T-helper 1 cell (primary cell): ENCODE measurements at places on chromosomes 3 and 15.

- no peak for DNase-seq
Observed at GRCh38 chr3:175007306-175007705, 148.2 kb downstream of the NAALADL2 start.

GRCh38 chr3:53242642-53243041 lies 13.2 kb downstream of the TKT start:
- no peak for DNase-seq

- DNase-seq: no peak
Observed at GRCh38 chr3:142088522-142088921, 60.8 kb downstream of the TFDP2 start.

DNA sequence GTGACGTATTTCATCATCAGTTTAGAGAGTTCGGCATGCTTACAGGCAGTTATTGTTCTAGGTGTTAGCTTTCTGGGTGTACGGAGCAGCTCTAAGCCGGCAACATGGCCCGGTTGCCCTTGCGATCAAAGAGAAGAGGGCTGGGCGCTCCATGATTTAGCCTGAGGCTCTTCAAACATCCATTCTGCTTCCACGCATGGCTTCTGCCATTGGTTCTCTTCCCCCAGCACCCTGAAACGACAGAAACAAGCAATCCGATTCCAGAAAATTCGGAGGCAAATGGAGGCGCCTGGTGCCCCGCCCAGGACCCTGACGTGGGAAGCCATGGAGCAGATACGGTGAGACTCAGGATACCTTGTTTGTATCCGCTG lies 574 bp downstream of the NGRN start:
- DNase-seq: peak; percentile 20

GRCh38 chr15:35519541-35520149 lies 26.3 kb downstream of the DPH6 start:
- DNase-seq: no peak

- no peak for DNase-seq
Observed at GRCh38 chr3:141811348-141811747, 48.1 kb downstream of the GRK7 start.

- DNase-seq: no peak
Observed at GRCh38 chr15:66565741-66566144, at the start of gene LCTL. Gene LCTL, minus strand, starts transcription at chr15:66565998. Its CDS starts 633 bp downstream, at chr15:66565365.

DNA sequence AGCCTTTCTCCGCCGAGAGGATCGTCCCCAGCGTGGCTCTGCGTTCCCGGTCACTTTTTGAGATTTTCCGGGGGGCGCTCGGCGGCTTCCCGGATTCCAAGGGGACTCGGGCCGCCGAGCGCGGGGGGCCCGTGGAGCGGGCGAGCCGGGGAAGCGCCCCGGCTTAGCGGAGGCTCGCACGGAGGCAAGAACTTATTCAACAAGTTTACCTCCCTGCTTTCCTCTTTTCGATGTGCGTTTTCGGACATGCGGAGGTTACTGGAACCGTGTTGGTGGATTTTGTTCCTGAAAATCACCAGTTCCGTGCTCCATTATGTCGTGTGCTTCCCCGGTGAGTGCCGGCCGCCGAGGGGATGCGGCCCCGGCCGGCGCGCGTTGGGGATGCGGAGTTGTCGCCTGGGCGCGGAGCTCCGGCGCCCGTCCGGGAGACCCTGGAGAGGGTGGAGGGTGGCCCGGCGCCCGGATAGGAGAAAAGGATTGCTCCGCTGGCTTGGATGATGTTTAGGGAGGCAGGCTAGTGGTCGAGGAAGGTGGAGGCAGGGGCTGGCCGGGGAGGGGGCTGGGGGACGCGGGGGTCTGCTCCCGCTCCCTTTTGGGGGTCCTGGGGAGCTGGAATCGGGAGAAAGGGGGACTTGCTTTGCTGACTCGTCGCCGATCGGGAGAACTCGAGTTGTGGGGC lies 810 bp downstream of the PTPRG start:
- DNase-seq: no peak

DNA sequence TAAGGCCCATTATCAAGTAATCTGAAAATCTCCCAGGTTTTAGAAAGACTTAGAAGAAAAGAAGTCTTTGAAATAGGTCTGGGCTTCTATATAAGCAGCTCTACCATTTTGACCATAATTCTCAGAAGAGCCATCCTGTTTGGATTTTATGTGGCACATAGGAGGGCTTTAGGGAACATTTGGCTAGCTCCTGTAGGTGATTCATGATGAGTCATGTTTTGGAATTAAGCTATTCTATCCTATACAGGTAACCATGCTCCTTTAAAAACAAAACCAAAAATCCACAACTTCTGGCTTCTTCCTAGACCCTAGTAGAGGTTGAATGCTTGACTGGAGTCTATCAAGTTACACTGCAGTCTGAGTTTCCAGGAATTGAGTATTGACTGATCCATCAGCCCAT lies 8.9 kb downstream of the SST start:
- DNase-seq: no peak

- DNase-seq: no peak
Observed at GRCh38 chr3:132593947-132594323, 3.1 kb upstream of the ACKR4 start.

DNA sequence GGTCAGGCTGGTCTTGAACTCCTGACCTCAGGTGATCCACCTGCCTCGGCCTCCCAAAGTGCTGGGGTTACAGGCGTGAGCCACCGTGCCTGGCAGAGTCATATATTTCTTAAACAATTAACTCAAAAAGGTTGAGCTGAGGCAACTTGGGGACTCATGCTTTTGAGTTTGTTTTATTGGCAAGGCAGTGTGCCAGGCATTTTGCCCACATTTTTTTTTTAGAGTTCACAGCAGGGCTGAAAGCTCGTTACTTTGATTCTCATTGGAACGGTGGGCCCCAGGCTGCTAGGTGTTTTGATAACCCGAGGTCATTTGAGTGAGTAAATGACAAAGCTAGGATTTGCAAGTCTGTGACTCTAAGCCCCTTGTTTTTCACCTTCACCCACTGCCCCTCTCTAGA lies 76.2 kb downstream of the CCK start:
- DNase-seq: no peak

DNA sequence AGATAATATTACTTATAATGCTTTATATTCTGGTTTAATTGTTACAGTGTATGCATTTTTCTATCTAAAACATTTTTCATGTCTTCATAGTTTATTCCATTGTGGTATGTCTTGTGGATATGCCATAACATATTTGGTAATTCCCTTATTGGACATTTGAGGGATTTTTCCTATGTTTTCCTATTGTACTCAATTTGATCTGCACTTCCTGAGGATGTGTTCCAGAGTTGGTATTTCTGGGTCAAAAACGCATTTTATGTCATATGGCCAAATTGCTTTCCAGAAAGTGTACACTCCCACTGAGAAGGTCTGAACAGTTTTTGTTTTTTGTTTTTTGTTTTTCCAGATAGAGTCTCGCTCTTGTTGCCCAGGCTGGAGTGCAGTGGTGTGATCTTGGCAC lies 6.8 kb downstream of the ARL8B start:
- DNase-seq: no peak

DNA sequence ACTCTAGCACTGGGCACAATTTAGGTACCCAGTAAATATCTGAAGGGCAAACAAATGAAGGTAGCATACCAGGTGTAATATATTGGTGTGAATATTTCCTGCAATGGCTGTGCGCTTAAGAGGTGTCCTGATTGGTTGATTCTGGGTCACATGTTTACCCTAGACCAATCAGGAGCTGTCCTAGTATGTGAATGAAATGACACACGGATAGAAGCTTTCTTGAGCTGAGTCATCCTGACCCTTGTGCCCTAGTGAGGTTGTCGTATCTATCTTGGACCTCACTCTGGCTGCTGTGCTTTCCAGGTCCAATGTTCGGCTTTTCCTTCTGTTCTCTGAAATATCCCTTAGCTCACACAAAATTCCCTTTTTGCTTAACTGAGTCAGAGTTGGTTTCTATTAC lies 58.1 kb upstream of the FOXP1 start:
- DNase-seq: no peak

- DNase-seq: no peak
Observed at GRCh38 chr3:178628037-178628436, 91.8 kb downstream of the KCNMB2 start.

DNA sequence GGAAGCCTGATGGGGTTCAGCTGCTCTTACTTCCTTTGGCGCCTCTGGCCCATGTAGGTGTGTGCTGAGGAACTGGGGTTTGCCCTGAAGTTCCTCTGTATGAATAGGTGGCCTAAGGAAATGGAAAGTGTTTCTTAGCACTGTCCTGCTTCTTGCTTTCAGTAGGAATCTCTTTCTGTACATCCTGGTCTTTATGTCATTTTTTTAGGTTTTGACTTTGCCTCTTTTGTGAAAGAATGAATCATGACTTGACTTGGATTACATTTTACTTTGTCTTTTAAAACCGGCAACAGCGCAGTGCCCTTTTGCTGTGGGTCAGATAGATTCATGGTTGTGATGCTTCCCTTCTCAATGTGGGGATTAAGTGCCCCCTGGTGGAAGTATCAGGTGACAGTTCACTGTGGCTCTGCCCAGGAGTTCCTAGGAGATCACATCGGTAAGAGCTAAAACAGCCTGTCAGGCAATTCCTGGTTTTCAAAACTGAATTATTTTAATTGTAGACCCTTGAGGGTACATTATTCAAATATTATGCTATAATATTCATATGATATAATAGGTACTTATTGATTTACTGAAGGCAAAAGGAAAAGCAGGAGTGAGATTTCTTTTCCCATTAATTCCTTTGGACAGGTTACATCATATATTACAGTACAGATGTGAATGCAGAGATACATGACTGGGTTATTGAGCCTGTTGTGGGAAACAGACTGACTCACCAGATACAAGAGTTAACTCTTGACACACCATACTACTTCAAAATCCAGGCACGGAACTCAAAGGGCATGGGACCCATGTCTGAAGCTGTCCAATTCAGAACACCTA lies 95.4 kb downstream of the HCN4 start:
- peak; percentile 21 for DNase-seq

GRCh38 chr15:89096664-89097063 lies 8.4 kb downstream of the ABHD2 start:
- DNase-seq: no peak

- no peak for DNase-seq
Observed at GRCh38 chr3:143831208-143831607, 17.1 kb downstream of the SLC9A9 start.

- no peak for DNase-seq
Observed at GRCh38 chr3:109059264-109059663, 58.7 kb downstream of the MORC1 start.

DNA sequence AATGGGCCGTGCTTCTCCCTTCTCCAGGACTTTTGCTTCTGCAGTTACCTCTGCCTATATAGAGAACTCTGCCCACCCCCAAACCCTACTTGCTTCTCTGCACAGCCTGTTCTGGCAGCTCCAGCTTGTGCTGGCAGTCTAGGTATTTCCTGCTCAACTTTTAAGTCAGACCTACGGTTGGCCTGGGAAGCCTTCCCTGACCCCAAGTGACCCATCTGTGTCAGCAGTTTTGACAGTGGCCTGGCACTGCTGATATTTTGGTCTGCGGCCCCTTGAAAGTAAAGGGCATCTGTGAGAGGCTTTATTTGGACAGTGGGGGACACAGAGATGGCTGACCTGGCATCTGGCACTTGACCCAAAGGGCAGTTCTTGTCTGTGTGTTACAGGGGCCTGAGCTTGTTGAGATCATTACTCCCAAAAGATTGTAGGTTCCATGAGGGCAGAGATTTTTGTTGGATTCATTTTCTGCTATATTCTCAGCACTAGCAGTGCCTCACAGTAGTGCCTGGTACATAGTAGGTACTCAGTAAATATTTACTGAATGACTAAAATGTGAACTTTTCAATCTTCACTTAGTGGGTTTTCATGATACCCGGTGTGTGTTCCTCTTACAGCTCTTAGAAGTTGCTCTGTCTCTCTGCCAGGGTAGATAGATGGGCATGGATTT lies 55.2 kb upstream of the TRAK1 start:
- DNase-seq: no peak

DNA sequence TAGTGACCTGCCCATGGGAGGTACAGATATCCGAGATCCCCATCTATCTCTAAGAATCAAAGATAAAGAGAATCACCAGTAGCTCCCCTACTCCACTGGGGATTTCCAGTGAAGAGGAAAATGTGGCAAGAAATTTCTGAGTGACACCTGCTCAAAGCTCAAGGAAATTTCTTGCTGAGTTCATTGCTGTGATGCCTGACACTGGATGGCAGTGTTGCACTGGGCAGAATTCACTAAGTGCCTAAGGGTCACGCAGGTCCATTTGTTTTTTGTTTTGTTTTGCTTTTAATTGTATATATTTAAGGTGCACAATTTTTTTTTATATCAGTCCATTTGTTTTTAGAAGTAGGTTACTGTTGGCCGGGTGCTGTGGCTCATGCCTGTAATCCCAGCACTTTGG lies 109.5 kb upstream of the KCNAB1 start:
- DNase-seq: no peak

- no peak for DNase-seq
Observed at GRCh38 chr3:71528816-71529215, 54.7 kb downstream of the FOXP1 start.
